ENCODE measurements at places on chromosomes 11 and 22. TPM values are rescaled to one million over a fixed set of nuclear protein-coding genes. Genes with fewer than 3 reads are reported as not detected.

PLAAT3 gene
- 41.1 TPM for polyA plus RNA-seq

CCDC87 gene
- 0.24 TPM for polyA plus RNA-seq

RIBC2 gene
- polyA plus RNA-seq = 0.24 TPM

ARHGAP8 gene
- polyA plus RNA-seq = 3.9 TPM

PEX16 gene
- 7.6 TPM for polyA plus RNA-seq

GRAP2 gene
- polyA plus RNA-seq = 0.29 TPM

NTM gene
- polyA plus RNA-seq = 2.9 TPM

OR8G1 gene
- polyA plus RNA-seq = not detected

OR9Q2 gene
- polyA plus RNA-seq = not detected

MRGPRE gene
- not detected for polyA plus RNA-seq

PDGFB gene
- 4.0 TPM for polyA plus RNA-seq

TBC1D10A gene
- polyA plus RNA-seq = 23.2 TPM

CLMP gene
- 5.3 TPM for polyA plus RNA-seq

TPBGL gene
- polyA plus RNA-seq = 4.3 TPM

GDPD4 gene
- 0.88 TPM for polyA plus RNA-seq

ELMOD1 gene
- 0.70 TPM for polyA plus RNA-seq

GLYAT gene
- not detected for polyA plus RNA-seq

CD248 gene
- polyA plus RNA-seq = 19.2 TPM

OR56A1 gene
- polyA plus RNA-seq = not detected

CRYAB gene
- 99.0 TPM for polyA plus RNA-seq

OR4S2 gene
- not detected for polyA plus RNA-seq

C22orf31 gene
- 1.4 TPM for polyA plus RNA-seq

LRRN4CL gene
- polyA plus RNA-seq = 5.7 TPM

ADAMTS15 gene
- polyA plus RNA-seq = 3.4 TPM

SEPTIN5 gene
- 18.8 TPM for polyA plus RNA-seq

ESAM gene
- 17.1 TPM for polyA plus RNA-seq

OLFML1 gene
- 4.8 TPM for polyA plus RNA-seq

ZNF215 gene
- polyA plus RNA-seq = 0.64 TPM

ADORA2A gene
- 8.5 TPM for polyA plus RNA-seq

MAJIN gene
- polyA plus RNA-seq = not detected

HEPN1 gene
- 0.07 TPM for polyA plus RNA-seq

SLC22A8 gene
- not detected for polyA plus RNA-seq

LRRC56 gene
- 1.7 TPM for polyA plus RNA-seq

F2 gene
- not detected for polyA plus RNA-seq

RAG1 gene
- 0.97 TPM for polyA plus RNA-seq

CTTN gene
- polyA plus RNA-seq = 254 TPM

DNAJC24 gene
- polyA plus RNA-seq = 20.0 TPM

KCNJ1 gene
- not detected for polyA plus RNA-seq

TTC36 gene
- polyA plus RNA-seq = 0.80 TPM

CAT gene
- 55.2 TPM for polyA plus RNA-seq

MS4A1 gene
- 0.30 TPM for polyA plus RNA-seq

C11orf16 gene
- polyA plus RNA-seq = 0.07 TPM

QSER1 gene
- polyA plus RNA-seq = 2.4 TPM

All from adrenal gland (tissue), 19 donors.